ENCODE measurements at places on chromosomes 7 and 10.

- no peak for DNase-seq
These were observed 523 bp downstream of the AQP1 start for GRCh38 chr7:30912021-30912730.

- DNase-seq = no peak
These were observed 787.4 kb downstream of the PHTF2 start for GRCh38 chr7:78585980-78586379.

GRCh38 chr10:25694971-25695370, 239.1 kb upstream of the MYO3A start:
- no peak for DNase-seq

- no peak for DNase-seq
These were observed 13.9 kb upstream of the TBATA start for GRCh38 chr10:70799124-70799523.

GRCh38 chr10:24269476-24269875, 60.5 kb downstream of the KIAA1217 start:
- no peak for DNase-seq

- no peak for DNase-seq
These were observed 461.6 kb upstream of the DPP6 start for GRCh38 chr7:153590571-153590970.

DNA sequence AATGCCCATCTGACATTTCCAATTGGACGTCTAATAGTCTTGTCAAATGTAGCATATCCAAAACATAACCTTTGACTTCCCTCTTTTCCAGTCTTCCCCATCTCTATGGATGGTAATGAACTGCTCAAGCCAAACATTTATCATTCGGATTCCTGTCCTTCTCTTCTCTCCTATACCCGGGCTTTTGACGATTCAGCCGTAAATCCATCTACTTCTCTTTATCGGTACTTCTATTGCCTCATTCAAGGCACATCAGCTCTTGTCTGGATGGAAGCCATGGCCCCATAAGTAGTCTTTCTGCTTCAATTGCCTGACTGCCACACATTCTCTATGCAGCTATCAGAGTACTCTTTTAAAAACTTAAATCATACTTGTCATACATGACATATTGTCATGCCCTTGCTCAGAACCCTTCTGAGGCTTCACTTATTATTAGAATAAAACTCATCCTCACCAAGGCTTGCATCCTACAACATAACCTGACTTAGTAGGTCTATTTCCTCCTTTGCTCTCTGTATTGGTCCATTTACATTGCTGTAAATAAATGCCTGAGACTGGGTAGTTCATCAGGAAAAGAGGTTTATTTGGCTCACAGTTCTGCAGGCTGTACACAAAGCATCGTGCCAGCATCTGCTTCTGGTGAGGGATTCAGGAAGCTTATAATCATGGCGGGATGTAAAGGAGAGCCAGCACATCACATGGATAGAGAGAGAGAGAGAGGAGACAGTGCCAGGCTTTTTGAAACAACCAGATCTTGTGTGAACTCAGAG, 37.8 kb downstream of the ST8SIA6 start:
- DNase-seq = no peak

- DNase-seq = no peak
These were observed 30.6 kb downstream of the MAPK8 start for GRCh38 chr10:48336978-48337599.

DNA sequence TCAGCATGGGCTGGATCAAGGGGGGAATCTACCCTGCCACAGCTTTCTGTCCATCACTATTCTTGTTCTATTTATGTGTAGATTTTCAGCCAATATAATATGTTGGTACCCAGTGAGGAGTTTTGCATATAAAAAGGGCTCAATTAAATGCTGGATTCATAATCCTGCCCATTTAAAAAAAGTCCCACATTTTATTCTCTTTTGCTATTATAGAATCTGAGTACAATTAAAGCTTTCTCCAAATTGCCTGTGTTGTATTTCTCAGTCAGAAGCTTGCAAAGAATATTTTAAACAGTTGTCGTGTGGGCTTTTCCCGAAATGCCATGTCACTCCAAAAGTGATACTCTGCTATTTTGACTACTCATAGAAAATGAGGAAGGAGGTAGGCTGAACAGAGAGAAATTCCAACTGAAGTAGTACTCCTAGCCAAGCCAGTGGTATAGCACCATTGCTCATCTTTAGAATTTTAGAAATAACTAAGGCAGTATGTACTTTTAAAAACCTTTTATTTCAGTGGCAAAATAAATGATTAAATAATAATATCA, 108.3 kb upstream of the HDAC9 start:
- DNase-seq = no peak

DNA sequence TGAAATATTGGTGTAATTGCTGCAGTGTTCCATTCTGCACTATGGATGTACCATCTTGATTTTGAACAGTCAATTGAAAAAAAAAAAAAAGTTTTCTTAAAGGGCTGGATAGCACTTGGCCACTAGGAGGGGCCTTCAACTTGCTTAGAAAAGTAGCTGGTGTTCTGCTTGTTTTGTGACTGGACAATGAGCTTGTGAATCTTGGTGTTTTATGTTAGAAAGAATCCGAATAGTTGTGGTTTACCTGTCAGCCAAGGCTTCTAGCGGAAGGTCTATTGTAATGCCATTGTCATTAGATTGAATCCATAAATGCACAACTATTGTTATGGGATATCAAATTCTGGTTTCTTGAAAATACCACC, 77.1 kb downstream of the BMPER start:
- DNase-seq = no peak

DNA sequence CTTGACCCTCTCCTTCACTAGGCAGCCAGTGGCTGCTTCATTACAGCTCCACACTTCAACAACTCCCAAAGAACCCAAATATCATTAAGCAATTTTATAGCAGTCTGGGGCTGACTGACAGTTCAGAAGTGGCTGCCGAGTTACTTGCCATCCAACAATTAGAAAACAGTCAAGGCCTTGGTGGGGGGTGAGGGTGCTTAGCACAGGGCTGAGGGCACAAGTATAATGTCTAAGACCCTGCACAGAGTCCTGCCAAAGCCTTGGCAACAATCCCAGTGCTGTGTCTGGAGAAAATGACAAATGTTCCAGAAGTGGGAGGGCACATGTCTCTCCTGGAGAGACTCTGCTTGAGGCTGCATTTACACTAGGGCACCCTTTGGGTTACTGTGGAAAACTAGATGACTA, 71.1 kb downstream of the CXCL12 start:
- no peak for DNase-seq

DNA sequence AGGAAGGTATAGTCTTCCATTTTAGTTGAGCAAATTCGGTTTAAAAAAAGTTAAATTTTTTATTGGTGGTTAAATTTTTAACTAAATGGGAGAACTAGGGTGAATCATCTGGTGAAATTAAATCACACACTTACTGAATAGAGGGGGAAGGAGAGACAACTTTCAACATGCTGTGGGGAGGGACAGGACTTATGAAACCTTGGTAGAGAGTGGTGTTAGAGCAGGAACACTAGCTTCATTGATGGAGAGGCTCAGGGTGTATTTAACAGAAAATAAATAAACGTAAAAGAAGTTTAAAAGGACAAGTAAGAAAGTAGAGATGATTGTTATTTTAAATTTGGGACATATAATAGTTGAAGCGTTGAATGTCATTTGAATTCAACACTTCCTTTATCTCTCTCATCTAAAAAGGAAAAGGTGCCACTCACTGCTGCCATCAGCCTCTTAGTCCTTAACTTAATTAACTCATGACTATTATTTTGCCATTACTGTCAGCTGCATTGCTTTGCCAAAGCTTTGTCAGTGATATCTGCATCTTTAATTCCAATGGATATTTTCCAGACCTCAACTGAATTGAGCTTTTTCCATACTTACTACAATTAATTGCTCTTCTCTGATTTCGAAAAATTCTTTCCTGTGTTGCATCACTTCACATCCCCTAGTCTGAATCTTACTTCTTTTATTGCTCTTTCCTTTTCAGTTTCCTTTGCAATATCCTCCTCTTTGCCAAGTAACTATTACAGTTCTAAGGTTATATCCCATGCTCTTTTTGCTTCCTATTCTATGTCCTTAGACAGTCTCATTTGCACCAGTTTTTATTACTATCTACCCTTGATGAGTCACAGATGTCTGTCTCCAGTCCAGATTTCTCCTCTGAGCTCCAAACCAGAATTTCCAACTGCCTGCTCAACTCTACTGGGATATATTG, 71.7 kb downstream of the GNAT3 start:
- no peak for DNase-seq

Data from NCI-H524 (cell line).